ENCODE measurements at places on chromosomes 2 and 18.

DNA sequence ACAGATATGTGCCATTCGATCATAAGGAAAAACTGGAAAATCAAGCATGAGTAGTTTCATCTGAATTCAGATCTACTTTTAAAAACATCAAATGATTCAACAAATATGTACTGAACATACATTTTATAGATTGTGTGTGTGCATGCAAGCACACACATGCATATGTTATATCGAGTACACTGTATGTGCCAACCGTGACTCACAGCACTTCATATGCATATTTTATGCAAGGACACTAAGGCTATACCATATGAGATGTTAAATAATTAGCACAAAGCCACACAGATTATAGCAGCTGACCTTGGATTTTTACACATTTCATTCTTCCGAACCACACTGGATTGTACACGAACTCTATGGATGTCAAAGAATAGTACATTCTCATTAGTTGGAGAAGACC lies 161.2 kb downstream of the DNAH7 start:
- DNase-seq = no peak

DNA sequence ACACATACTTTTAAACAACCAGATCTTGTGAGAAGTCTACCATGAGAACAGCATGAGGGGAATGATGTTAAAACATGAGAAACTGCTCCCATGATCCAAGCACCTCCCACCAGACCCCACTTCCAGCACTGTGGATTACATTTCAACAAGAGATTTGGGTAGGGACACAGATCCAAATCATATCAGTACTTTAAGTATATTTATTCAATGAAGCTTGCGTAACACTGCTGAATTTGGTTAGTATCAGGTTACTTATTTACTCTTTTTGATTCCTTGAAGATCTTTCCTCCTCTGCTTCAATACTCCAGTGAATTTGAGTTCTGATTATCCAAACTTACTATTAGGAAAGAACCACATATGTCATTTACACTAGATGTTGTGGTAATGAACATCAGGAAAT lies 418.6 kb downstream of the PIK3C3 start:
- DNase-seq = no peak

GRCh38 chr2:120300385-120300784 lies 45.6 kb upstream of the INHBB start:
- no peak for DNase-seq

- DNase-seq = no peak
Measured at GRCh38 chr2:14975381-14975780, 342.9 kb downstream of the LRATD1 start.

- DNase-seq = no peak
Measured at GRCh38 chr18:8046441-8046840, 479.3 kb downstream of the PTPRM start.

- no peak for DNase-seq
Measured at GRCh38 chr18:50396005-50396660, 21.3 kb downstream of the SKA1 start.

- DNase-seq = no peak
Measured at GRCh38 chr2:45119855-45120254, 110.6 kb upstream of the SIX2 start.

GRCh38 chr2:74618410-74619083 lies 29.6 kb downstream of the M1AP start:
- no peak for DNase-seq

DNA sequence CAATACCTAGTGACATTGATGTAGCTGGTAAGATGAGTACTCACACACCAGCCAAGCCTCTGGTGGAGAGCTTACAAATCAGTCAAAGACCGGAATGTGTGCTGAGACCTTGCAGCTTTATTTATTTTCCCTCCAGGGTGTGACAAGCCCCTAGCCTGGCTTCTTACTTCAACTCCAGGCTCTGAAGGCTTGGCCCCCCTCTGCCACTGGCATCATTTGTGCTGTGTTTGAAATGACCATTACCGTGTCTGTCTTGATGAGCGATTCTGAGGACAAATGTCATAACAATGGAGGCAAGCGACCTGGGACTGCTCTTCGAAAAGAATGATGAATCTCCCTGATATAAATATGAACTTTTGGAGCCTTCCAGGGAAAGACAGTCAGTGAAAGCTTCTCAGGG lies 749.9 kb upstream of the HS6ST1 start:
- DNase-seq = no peak

GRCh38 chr2:18479947-18480369 lies 80.5 kb downstream of the RDH14 start:
- DNase-seq = no peak

- DNase-seq = no peak
Measured at GRCh38 chr2:95240091-95240490, 32.8 kb downstream of the ZNF892 start.

- DNase-seq = no peak
Measured at GRCh38 chr18:75207310-75208154, 1.4 kb downstream of the PTGR3 start.
